CD4-positive, alpha-beta memory T cell (primary cell): ENCODE measurements at places on chromosomes 1 and 21.
A peak's percentile ranks its signal among the peaks of the same experiment; 100 is the strongest.

GRCh38 chr1:28887419-28887834, 26.9 kb upstream of the EPB41 start:
- peak; percentile 39 for DNase-seq

DNA sequence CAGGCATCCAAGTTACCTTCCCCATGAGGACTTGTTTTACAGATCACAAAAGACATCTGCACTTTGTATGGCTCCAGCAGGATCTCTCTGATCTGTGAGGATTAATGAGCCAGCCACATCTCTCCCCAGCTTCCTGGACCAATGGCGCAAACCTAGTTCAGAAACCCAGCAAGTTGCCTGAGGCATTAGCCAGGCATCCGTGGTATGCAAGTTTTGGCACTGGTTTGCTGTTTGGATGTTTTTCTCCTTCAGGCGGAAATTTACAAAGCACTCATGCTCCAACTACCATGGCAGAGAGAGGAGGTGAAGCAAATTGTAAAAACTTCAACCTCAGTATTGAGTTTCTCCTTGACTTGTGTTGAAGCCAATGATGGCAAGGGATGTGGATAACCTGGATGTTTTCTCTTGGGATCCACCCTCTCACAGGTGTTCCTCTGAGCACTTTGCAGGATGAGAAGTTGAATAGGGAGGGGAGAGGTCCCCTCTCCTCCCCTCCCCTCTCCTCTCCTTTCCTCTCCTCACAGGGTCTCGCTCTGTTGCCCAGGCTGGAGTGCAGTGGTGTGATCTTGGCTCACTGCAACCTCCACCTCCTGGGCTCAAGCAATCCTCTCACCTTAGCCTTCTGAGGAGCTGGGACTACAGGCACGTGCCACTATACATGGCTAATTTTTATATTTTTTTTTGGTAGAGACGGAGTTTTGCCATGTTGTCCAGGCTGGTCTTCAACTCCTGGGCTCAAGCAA, 25.6 kb upstream of the ENO1 start:
- no peak for DNase-seq

GRCh38 chr21:15795533-15795932, 65.8 kb downstream of the USP25 start:
- no peak for DNase-seq

DNA sequence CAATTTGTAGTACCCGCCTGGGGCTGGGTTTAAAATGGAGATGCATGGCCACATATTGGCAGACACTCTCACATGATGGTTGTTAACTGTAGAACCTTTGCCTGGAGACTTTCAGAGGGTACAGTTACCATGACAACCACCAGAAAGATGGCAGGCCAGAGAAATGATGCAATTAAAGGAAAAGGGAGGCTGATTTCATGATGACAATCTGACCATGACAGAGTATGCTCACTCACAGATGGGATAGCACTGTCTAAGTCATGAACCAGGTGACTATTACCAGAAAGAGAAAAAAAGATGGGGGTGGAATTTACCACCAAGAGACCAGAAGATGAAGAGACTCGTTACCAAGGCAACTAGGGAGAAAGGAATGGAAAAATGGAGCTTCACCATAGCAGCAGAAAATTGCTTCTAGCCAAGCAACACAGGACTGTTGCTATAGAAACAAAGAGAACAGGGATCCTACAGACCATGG, 3.5 kb upstream of the TRIT1 start:
- no peak for DNase-seq

- no peak for DNase-seq
These were observed 28.3 kb upstream of the KIF26B start for GRCh38 chr1:245126530-245126929.

- DNase-seq = no peak
These were observed 11.1 kb downstream of the MRTO4 start for GRCh38 chr1:19262744-19263143.

- DNase-seq = no peak
These were observed 42.2 kb downstream of the KCNK1 start for GRCh38 chr1:233656032-233656635.

DNA sequence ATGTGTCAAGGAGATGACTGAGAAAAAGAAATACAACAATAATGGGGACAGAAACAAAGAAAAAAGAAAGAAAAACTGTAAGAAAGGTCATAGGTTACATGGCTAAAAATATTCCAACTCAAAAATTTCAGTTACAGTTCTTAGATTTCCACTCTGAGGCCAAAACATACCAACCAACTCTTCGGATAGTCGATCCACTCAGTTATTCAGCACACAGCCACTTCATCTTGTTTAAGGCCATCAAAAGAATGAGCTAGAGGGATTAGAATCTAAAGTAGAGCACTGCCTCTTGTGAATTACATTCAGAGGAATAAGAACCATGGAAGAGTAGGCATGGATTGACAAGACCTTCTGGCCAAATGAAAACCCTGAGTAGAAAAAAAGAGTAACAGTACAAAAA, 277.0 kb downstream of the MRPL39 start:
- DNase-seq = no peak

GRCh38 chr21:35940074-35940927, 120.0 kb downstream of the SETD4 start:
- no peak for DNase-seq

- no peak for DNase-seq
These were observed 413.4 kb upstream of the BEND5 start for GRCh38 chr1:49190138-49190537.

DNA sequence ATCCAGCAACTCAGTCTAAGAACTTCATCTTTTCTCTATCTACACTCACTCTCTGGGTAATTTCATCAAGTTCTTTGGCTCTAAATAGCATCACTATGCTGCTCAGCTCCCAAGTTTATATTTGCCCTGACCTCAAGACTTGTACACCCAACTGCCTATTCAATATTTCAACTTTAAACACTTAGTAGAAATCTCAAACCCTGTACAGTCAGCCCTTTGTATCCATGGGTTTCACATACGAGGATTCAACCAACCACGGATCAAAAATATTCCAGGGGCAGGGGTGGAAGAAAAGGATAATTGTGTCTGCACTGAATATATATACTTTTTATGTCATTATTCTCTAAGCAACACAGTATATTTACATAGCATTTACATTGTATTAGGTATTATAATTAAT, 13.9 kb downstream of the ASH1L start:
- no peak for DNase-seq

GRCh38 chr1:9129266-9130041, 552 bp upstream of the GPR157 start:
- DNase-seq = peak; percentile 81

DNA sequence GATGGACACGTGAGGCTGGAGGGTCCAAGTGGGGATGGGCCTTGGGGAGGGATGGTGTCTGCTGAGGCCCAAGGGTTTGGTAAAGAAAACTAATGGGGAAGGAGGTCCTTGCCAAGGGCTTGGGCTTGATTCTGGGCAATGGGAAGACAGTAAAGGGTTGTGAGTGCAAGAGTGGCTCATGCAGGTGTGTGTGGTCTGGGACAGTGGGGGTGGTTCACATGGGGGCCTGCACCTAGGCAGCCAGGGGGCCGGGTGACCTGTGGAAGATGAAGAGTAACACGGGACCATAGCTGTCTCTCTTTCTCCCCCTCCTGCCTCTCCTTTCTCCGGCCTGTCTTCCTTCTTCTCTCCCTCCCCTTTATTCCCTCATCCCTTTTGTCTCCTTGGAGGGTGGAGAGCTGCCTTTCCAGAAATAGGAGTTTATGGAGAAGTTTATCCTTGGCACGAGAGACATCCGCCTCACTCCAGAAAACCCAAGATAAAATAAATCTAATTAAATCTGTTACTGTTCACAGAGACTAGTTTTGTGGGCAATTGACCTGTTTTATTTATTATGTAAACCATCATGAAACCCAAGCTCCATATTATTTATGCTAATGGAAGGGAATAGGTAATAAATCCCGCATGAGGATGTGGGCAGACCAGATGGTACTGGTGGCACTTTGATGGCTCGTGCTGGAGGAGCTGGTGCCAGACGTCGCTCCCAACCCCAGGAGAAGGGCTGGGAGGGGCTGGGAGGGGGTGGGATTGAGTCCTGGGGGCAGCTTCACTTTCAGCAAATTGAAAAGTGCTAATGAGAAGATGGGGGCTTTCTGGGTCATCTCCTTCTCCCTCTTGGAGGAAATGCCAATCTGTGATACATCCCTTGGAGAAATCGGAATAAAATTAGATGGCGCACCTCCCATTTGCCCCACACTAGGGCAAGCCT, 272.9 kb upstream of the CSF3R start:
- DNase-seq = no peak

GRCh38 chr1:207938016-207938415, 27.1 kb upstream of the CD34 start:
- no peak for DNase-seq

DNA sequence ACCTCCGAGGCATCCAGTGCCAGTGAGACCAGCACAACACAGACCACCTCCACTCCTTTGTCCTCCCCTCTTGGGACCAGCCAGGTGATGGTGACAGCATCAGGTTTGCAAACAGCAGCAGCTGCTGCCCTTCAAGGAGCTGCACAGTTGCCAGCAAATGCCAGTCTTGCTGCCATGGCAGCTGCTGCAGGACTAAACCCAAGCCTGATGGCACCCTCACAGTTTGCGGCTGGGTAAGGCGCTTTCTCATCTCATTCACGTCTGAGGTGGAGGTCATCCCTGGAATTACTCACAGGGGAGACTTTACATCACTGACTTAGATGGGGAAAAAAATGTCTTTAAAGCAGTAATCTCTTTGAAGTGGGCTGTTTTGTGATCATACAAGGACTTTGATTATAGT, 106.3 kb downstream of the CD247 start:
- no peak for DNase-seq

- no peak for DNase-seq
These were observed 2.3 kb downstream of the RHOU start for GRCh38 chr1:228737601-228738041.

DNA sequence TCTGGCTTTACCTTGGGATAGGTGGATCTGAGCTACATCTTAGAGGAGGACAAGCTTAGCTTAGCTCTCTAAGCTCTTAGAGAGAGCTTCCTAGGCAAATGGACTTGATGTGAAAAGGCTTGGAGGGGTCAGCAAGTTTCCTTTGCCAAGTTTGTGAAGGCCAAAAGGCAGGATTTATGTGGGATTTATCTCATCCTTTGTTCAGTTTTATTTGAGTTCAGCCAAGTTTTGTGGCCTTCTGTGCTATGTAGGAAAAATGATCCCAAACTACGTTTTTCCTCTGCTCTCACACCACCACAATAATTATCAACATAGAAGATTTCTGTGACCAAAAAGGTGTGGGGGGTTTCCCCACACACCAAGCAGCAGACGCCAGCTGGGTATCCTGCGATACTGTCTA, 26.0 kb upstream of the RNF11 start:
- DNase-seq = no peak

DNA sequence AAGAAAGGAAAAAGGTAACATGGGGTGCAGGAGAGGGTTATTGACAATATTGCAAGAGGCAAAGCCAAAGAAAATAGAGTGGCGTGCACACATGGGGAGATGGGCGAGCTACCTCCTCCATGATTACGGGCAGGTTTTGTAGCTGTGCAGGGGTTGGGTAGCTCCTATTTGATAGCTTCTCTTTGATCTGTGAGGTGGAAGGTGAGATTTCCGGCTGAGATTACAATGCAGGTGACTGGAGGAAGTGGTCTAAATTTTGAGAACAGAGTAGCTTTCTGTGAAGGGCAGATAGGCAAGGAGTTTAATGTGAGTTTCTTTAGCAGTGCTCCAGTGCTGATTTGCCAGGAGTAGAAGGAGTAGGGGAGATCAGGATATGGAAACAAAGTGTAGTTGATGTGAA, 263.4 kb downstream of the PLA2G4A start:
- peak; percentile 57 for DNase-seq

DNA sequence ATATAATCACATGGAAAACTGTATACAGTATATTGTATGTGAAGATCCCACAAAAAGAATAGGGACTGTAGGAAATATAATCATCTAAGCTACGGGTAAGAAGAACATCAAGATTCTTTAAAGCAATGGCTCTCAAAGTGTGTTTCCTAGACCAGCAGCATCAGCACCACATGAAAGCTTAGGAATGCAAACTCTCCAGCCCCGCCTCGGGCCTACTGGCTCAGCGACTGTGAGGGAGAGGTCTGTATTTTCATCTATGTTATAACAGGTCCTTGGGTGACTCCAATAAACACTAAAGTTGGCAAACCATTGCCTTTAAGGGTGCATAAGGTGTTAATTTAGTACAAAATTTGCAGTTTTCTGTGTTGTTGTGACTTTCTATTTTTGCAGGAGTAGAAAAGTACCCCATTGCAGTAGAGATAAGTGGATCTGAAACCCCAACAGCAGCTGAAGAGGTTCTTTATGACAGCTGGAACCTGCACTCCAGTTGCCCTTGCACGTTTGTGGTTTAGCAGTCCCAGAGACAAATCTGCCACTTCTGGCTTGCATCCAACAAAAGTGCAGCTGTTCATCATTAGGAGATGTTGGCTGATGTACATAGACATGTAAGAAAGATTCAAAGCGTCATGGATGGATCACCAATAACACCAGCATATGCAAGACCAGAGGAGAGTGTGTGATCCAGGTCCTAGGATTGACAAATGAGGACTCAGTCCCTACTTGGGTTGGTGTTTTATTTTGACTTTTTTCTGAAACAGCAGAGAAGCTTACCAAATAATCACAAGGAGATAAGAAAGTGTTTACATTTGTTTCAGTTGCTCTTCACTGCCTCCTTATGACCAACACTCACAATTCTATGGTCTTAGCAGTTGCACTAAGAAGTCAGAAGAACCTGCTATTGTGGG, 15.9 kb upstream of the IFNAR1 start:
- peak; percentile 49 for DNase-seq

GRCh38 chr1:41293779-41294178, 51.7 kb upstream of the SCMH1 start:
- no peak for DNase-seq

GRCh38 chr1:239999170-239999569, 92.5 kb upstream of the FMN2 start:
- no peak for DNase-seq

DNA sequence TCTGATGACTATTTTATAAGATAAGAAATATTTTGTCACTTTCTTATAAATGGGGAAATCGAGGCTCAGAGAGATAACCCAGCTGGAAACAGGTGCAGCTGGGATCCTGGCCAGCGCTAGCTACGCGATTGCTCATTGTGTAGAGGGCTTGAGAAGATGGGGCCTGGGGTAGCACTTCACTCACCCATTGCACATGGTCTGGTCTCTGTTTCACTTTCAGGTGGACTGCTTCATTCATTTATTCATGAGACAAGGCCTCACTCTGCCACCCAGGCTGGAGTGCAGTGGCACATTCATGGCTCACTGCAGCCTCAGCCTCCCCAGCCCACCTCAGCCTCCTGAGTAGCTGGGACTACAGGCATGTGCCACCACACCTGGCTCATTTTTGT, 23.8 kb downstream of the UBE4B start:
- DNase-seq = no peak

GRCh38 chr1:114155706-114156105, 2.0 kb upstream of the SYT6 start:
- DNase-seq = no peak

DNA sequence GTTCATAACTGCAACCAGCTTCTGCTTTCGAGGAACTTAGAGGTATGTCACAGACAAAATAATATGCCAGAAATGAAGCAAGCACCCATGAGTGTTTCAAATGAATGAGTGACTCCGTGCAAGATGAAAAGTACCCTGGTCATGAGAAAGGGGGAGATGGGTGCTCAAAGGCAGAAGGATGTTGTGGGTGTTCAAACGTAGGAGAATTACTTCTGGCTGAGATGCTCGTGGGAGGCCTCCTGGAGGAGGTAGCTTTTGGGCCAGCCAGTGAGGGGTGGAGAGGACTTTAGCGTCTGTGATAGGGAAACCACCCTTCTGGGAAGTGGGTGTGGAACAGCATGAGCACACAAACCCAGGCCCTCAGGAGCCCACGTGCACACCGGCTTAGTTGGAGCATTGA, 113.8 kb downstream of the SYF2 start:
- no peak for DNase-seq
